ENCODE measurements at places on chromosomes 2 and 18.

DNA sequence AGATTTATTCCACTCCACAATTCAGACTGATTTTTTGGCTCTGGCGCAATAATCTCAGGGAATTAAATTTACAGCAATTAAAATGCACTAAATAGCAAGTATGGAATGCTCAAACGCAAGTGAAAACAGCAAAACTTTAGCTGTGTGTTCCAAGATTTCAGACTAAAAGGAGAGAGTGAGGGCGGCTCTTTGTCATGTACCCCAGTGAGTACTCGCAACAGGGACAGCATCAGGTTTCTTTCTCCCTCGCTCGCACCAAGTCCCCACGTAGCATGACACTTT is 1.1 kb downstream of the ROCK2 start:
- DNase-seq: no peak

DNA sequence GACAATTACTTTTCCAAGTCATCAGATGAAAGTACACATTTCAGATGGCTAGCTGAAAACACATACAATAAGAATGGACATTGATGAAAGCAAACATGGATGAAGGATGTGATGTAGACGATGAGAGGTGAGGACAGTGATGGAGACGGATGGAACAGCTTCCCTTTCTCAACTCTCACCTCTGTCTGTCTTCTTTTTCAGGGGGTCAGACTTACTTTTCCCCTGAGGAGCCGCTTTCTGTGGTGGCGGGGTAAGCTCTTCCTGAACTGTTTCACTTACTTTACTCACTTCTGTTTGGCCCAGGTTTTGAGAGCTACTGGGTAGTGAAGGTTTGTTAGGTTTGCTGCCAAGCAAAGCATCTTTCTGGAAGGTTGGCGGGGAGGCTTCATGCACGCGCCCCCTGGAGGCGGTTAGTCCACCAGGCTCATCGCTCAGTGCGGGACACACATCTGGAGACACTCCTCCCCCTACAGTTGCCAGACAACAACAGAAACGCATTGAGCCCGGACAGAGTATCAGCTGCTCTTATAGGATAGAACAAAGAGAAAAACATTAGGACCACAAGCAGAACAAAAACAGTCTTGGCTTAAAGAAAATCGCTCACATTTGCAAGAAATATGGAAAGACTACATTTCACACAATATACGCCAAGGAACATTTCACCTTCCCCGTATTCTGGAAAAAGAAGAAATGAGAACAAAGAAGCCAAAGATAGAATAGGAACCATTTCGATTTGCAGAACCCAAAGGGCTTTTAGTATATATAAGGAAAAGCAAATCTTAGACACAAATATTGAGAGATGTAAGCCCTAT is 90.5 kb downstream of the MYOM1 start:
- DNase-seq: peak; percentile 79

DNA sequence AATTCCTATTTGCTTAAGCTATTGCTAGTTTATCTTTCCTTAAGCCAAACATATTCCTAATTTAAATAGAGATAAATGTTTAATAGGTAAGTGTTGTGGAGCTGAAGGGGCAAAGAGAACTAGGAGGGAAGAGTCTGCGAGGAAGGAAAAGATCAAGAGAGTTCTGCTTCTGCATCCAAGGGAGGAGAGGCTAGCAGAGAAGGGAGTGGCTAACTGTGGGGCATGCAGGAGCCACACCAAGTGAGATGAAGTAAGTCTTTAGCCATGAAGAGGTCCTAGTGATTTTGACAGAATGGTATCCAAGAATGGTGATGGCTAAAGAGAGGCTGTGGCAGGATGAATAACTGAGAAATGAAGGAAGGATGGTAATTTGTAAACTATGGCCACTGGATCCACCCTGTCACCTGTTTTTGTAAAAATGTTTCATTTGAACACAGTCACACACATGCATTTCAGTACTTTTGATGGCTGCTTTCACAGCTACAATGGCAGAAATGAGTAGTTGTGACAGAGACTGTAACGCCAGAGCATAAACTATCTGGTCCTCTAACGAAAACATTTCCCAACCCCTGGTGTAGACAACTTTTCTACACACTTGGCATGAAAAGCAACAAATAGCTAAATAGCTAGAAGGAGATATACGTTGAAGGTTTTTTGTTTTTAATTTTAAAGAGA is 15.6 kb downstream of the TPGS2 start:
- no peak for DNase-seq

GRCh38 chr2:239399921-239400595 is 762 bp downstream of the HDAC4 start:
- peak; percentile 57 for DNase-seq

- DNase-seq: no peak
These were observed 729.7 kb upstream of the ID2 start for GRCh38 chr2:7952046-7952745.

DNA sequence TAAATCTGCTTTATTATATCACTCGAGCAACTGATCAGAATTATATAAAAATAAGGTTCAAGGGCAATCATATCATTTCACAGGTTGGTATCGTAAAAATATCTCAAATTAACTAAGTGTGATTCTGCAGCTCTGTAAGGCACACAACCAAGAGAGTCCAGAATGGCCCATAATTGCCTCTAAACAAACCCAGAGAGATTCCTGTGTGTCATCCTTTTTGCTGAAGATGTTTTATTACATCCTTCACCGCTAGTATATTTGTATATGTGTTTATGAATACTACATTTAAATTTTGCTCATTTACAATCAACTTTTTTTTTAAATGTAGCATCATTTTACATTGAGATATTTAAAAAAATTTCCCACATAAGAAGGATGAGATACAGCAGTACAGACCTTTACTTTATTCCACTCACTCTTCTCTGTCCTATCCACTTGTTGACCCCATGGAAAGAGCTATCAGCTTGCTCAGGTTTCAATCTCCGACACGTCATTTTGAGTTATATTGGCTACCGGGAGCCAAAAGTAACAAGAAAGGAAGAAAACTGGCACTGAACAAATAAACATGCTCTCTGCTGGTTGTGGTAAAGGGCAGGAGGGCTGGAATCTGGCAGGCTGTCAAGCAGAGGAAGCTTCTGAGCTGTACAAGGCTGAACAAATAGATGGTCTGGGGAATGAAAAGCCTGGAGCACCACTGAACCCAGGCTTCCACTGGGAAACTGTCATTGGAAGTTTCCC is 23.1 kb downstream of the PLA2R1 start:
- no peak for DNase-seq

GRCh38 chr2:14143435-14143834 is 489.1 kb upstream of the LRATD1 start:
- no peak for DNase-seq
